Stimulated activated CD4-positive, alpha-beta T cell treated with anti-CD3 and anti-CD28 coated beads, Interleukin-12 subunit alpha, Interleukin-12 subunit beta, amount 100 ng/mL, for 24 hours (primary cell): ENCODE measurements at places on chromosomes 5 and 9.

- DNase-seq = no peak
Observed at GRCh38 chr9:134004881-134005280, 12.8 kb upstream of the VAV2 start.

DNA sequence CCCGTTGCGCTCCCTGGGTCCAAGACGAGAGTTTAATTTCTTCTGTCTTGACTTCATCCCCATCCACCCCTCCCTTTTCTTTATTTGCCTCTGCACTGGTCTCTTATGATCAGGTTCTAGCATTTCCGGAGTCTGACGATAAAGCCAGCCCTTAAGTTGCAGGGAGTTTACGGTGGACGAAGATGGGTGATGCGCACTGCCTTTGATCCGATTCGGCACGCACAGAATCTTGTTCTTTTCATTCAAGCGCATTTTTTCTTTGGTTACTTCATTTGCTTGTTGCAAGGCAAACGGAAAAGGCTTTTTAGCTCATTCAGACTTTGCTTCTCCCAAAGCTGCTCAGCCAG lies 488 bp upstream of the MCTP1 start:
- DNase-seq = no peak

- DNase-seq = no peak
Observed at GRCh38 chr5:132774896-132775295, 2.1 kb downstream of the SEPTIN8 start.

GRCh38 chr5:97936231-97936630 lies 753.2 kb upstream of the RIOK2 start:
- DNase-seq = no peak

DNA sequence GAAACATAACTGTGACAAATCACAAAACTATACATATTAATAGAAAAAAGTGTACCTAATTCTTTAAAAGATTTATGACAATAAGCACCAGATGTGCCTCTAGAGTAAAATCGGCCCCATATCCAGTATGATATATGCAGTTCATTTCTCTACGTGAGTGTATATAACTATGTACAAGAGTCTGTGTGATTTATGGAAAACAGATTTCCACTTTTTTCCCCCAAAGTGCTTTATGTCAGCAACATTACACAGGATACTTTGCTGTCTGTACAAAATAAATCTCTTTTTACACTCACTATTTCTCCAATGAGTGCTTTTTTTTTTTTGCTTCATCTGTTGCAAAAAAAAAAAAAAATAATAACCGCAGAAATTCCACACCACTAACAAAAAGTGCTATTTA lies 298.8 kb upstream of the RFX3 start:
- DNase-seq = no peak

GRCh38 chr5:92795633-92796032 lies 785.4 kb downstream of the NR2F1-AS1 start:
- no peak for DNase-seq

- DNase-seq = no peak
Observed at GRCh38 chr5:73542020-73542419, 23.4 kb downstream of the ANKRA2 start.

- DNase-seq = no peak
Observed at GRCh38 chr9:16337322-16338029, 533.0 kb downstream of the BNC2 start.

DNA sequence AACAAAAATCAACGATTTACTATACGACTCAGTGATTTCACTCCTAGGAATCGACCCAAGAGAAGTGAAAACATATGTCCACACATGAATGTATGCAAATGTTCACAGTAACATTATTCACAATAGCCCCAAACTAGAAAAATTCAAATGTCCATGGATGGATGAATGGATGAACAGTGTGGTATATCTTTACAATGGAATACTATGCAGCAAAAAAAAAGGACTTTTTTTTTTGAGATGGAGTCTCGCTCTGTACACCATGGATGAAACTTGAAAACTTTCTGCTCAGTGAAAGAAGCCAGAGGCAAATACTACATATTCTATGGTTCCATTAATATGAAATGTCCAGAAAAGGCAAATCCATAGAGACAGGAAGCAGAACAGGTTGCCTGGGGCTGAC lies 233.8 kb downstream of the ROR2 start:
- DNase-seq = no peak

- DNase-seq = no peak
Observed at GRCh38 chr5:119275601-119276173, 80.1 kb upstream of the TNFAIP8 start.

DNA sequence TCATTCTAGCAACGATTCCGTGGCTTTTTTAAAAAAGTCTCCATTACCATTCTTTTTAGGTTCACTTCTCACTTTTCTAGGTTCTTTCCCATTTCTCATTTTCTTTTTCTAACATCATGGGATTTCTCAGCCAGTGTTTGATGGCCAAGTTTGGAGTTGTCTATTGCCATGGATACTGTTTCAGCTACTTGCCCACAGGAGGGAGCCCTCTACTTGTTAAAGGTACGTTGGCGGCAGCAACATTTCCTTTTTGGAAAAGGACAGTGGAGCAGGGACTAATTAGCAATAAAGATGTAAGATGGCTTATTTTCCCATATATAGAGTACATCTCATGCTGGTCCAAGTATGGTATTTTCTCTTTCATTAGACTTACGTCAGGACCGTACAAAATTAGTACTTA lies 2257.5 kb upstream of the C9orf72 start:
- no peak for DNase-seq

DNA sequence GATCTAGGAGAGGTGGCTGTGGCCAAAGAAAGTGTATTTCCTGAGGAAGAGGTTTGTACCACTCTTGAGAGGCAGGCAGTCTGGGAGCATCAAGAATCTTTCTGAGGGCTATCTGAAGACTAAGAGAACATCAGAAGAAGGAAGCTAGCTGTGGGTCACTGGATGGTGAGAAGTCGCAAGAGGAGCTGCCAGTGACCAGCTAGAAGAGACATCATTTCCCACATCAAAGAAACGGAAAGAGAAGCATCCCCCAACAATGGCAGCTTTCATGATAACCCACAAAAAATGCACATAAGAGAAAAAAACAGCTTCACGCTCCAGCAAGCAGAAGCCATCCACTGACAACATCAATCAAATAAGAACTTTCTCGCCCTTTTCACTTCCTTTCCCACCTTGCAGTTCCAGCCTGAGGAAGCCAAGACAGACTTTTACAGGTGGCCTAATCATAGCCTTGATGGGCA lies 25.0 kb upstream of the CEP78 start:
- no peak for DNase-seq

GRCh38 chr5:172754596-172755356 lies 16.2 kb downstream of the DUSP1 start:
- no peak for DNase-seq

DNA sequence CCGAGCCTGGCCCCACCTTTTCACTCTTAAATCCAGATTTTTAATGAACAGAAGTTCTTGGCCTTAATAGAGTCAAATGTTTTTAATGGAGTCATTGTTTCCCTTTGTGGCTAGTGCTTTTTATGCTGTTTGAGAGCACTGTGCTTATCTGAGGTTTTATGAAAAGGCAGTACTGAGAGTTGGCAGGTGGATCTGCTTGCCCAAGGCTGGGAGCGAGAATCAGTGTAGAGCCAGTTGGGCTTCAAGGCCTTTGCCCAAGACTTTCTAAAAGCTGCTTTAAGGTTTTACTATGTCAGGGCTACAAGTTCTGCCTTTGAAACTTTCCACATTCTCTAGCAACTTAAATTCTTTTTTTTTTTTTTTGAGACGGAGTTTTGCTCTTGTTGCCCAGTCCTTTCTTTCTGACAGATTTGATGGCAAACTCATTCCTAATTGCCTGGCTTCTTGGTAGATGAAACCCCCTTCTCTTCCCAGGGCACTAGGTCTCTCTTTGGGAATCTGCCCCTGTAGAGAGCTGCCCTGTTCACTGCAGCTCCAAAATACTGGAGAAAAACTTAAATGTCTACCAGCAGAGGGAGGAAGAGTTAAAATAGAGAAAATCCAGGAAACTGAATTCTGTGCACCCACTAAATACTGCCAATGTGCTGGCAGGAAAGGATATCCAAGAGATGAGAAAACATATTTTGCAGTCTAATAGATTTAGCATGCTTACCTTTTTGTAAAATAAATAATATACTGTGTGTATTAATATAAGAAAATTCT lies 36.9 kb upstream of the CDK20 start:
- no peak for DNase-seq

- DNase-seq = no peak
Observed at GRCh38 chr9:131950487-131950886, 129.2 kb downstream of the MED27 start.

DNA sequence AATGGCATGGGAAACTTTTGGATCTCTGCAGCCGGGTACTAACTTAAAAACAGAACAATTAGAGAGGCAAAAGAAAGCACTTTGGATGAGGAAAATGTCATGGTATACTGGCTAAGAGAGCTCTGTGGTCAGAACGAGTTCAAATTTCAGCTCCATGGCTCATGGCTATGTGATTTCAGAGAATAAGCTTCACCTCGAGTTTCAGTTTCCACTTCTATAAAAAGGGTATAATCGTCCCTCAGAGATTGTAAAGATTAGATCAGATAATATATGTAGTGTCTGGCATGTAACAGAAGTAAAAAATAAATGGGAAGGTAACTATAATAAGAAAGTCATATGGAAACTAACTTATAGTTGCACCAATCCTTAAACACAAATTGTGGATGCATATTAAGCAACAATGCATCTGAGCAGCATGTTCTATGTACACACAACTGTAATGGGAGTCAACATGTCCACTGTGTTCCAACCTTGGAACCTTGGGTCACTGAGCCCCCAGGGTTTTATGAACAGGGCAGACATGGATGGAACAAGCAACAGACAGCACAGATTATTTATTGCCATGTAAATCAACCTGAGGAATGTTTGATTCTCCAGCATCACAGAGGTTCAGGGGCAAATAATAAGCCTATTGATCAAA lies 145.4 kb downstream of the MAPKAP1 start:
- DNase-seq = no peak

DNA sequence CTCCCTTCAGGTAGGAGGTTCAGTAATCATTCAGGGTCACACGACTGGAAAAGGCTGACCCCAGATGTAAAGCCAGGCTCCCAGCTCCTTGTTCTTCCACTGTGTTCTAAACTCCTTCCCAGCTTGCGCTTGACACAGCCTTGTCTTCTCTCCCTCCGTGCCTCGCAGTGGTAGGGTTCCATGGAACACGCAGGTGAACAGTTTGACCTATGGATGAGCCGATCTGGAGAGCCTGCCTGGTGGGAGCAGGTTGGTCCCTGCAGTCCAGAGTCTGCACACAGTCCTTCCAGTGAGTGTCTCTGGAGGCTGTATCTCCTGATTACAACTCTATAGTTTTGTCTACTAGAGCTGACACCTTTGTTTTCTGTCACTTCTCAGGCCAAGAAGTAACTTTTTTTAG lies 85.9 kb downstream of the IQGAP2 start:
- no peak for DNase-seq

GRCh38 chr5:56601641-56602071 lies 213.7 kb upstream of the MAP3K1 start:
- no peak for DNase-seq

DNA sequence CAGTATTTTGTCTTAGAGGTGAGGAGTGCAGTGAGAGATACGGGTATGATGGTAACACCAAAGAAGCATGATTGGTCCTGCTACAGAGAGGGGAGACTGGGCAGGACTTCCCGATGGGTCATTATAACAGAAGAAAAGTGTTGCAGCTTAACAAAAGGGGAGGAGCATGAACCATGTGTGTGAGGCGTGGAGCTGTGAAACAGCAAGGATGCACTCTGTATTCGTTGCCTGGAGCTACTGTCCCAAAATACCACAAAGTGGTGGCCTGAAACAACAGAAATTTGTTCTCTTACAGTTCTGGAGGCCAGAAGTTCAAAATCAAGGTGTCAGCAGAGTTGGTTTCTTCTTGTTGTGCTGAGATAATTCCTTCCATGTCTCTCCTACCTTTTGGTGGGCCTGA lies 59.4 kb upstream of the GRHPR start:
- no peak for DNase-seq

DNA sequence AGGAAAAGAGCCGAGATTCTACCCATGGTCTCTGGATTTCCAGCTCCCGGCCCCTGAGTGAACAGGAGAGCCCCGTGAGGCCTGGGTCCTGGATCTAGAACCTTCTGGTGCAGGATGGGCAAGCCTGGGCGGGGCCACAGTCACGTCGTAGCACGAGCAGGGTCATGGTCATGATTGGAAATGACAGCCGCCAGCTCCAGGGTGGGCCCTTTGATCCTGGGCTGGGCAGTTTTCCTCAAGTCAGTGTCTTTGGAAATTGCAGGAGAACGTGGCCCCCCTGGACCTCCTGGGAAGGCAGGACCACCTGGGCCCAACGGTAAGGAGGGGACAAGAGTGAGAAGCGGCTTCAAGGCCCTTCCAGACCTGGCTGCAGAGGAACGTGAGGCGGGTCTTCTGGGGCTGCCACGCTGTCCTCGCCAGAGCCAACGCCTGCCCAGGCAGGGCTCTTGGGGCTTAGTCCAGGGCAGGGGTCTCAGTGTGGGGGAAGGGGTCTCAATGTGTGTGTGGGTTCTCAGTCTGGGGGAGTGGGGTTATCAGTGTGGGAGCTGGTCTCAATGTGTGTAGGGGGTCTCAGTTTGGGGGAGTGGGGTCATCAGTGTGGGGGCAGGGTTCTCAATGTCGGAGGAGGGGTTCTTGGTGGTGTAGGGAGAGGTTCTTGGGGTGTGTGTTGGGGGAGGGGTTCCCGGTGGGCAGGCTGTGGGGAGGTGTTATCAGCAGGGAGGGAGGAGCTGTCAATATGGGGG lies 2.6 kb downstream of the FCN2 start:
- no peak for DNase-seq

- no peak for DNase-seq
Observed at GRCh38 chr5:56026863-56027300, 32.1 kb upstream of the IL6ST start.

DNA sequence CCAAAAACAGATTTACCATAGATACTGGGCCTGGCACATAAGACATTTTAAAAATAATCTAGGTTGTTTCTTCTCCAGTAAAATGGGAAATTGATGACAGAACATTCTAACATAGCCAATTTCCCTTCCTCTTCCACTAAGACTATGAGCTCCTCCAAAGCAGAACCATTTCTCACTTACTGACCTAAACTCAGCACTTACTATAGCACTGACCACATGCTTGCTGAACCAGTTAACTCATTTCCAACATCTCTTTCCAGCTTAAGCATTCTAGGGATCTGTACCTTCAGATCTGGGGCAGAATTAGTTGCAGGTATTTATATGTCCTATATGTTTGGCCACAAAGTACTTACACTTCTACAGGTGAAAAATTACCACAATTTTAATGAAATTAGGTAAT lies 58.9 kb downstream of the TTC39B start:
- DNase-seq = no peak

GRCh38 chr5:135402031-135402430 lies 3.0 kb upstream of the MACROH2A1 start:
- DNase-seq = no peak

- DNase-seq = no peak
Observed at GRCh38 chr5:63794979-63795378, 167.3 kb downstream of the HTR1A start.
